ENCODE measurements at places on chromosomes 2 and 18.
A peak's percentile ranks its signal among the peaks of the same experiment; 100 is the strongest.

GRCh38 chr2:26270373-26270772 is 25.6 kb downstream of the HADHB start:
- no peak for DNase-seq

GRCh38 chr2:2779727-2780126 is 448.7 kb upstream of the MYT1L start:
- no peak for DNase-seq

DNA sequence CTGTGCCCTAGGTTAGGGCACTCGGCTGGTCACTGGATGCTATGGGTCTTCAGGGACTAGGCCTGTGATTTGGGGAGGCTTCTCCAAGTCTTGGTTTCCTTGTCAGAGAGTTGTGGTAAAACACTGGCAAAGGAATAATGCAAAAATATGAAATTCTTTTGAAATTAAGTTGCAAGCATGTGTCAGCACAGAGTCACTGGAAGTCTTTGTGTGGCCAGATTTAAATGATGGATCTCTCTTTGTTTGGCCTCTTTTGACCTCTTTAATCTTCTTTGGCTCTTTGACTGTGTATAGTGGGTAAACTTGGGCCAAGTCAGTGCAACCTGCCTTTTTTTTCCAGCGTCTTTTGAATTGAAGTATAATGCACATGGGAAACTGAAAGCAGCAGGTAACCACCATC is 12.1 kb downstream of the HK2 start:
- DNase-seq: no peak

DNA sequence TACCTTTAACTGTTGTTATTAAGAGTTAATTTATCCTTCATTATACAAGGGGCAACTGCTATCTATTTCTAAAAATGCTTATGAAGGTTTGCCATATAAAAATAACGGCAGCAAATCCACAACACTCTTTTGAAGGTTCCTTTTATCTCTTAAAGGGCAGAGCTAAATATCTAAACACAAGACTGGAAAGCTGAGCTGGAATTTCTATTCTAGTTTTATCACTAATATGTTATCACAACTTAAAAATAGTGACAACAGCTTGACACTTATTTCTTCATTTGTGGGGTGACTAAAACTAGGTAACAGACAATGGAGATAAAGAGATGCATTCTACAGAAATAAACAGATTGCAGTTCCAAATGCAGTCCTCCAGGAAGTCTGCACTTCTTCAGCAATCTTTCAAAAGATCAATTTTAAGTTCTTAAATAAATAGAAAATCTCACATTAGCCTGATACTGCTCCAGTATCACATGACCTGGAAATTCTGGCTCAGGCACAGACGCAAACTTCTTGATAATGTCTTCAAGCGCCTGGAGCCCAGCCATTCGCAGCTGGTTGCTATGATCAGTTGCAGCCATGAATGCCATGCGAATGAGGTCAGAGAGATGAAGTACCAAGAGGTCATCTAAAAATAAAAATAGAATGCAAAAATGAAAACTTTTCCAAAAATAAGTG is 54.0 kb upstream of the STRN start:
- DNase-seq: no peak

GRCh38 chr2:138333677-138334076 is 167.9 kb upstream of the SPOPL start:
- no peak for DNase-seq

GRCh38 chr2:86087936-86088850 is 17.5 kb downstream of the POLR1A start:
- no peak for DNase-seq

DNA sequence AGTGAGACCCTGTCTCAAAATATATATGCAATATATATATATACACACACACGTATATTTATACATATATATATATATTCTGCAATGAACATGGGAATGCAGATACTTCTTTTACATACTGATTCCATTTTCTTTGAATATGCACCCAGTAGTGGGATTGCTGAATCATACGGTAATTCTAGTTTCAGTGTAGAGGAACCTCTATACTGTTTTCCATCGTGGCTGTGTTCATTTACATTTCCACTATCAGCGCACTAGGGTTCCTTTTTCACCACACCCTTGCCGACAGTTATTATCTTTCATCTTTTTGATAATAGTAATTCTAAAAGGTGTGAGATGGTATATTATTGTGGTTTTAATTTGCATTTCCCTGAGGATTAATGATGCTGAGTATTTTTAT is 52.3 kb upstream of the SLC39A10 start:
- no peak for DNase-seq

DNA sequence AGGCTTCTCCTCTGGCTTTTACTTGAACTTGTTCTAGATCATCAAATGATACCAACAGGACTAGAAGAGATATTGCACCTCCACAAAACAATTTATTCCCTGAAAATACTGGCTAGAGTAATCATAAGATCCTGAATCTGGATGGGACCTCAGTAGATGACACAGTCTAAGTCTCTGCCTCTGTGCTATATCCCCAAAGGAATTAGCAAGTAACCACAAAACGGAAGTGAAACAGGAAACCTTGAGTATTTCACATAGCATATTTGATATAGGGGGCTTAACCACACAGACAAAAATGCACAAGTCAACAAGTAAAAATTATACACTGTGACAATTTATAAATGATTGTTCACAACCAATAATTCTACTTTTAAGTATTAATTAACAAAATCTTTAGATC is 456.9 kb upstream of the TNP1 start:
- no peak for DNase-seq

- DNase-seq: peak; percentile 30
Observed at GRCh38 chr18:74353169-74353775, 37.6 kb downstream of the C18orf63 start.

GRCh38 chr18:9743200-9744016 is 35.3 kb downstream of the RAB31 start:
- DNase-seq: no peak

DNA sequence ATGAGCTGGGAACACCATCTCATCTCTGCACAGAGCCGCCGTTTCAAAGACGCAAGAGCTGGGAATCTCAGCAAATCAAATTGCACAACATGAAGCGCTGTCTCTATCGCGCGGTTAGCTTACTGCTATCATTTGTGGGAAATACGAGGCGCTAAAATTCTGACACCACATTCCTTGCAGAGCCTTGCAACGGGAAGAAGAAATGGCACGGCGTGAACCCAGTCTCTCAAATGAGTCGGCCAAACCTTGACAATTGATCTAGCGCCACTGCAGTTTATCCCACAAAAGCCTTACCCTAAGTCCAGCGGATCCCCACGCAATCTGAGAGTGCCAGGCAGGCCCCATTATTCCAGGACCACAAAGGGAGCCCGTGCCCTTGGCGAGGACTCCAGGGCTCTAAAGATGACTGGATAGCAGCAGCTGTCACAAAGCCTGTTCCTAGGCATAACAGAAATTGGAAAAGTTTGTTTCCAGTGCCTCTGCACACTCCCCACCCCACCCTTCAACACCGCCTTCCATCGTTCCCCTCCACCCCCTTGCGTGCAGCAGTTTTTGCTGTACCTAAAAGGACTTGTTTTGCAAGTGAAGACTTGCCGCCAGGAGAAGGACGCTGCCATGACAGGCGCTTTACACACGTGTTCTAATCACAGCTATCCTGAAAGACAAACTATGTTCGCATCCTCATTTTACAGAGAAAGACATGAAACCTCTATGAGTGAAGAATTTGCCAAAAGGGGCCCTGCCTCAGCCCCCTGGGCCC is 252.4 kb downstream of the EIPR1 start:
- no peak for DNase-seq

DNA sequence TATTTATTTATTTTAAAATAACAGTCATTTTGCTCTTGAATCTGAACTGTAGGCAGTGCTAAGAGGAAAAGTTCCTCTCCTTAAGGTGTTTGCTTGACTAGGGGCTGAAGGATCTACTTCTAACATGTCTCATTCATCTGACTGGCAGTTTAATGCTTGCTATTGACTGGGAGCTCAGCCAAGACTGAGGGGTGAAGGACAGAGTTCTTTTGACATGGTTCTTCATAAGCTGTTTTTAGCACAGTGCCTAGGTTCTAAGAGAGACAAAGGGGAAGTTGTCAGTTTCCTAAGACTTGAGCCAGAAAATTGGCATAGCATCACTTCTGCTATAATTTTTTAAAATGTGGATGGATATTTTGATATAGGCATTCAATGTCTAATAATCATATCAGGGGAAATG is 73.0 kb downstream of the COMMD1 start:
- DNase-seq: no peak

Measured in T-helper 9 cell (primary cell).